ENCODE measurements at places on chromosomes 4 and X.

DNA sequence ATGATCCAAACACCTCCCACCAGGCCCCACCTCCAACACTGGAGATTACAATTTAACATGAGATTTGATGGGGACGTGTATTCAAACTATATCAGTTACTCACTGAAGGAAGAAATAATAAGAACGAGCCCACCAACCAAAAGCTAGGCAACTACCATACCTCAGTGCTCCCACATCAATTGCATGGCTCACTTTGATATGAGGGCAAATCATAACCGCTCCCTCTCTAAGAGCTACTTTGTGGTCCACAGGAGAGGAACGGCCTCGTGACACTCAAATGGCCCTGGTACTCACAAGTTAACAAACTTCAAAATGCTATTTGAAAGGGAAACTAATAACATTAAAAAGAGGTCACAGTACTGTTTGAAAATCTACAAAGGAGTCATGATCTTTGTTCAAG, 170.7 kb upstream of the SLC7A11 start:
- DNase-seq = no peak

GRCh38 chr4:159232465-159233106, 129.7 kb downstream of the RAPGEF2 start:
- no peak for DNase-seq

DNA sequence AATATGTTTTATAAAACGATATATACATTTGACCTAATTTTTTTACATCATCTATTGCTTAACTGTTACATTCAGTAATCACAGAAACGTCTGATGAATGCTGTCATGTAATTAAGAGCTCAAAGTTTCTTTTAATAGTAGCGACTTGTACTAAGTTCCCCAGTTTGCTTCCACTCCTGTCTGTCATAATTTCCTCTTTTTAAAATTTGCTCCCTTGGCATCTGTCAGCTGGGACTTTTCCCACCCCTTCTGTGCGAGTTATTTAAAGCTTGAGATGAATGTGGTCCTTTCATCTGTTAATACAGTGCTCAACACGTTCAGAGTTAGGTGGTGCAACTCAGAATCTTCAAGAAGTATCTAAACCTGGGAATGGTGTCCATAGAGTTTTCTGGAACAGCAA, 1.2 kb downstream of the RAP1GDS1 start:
- DNase-seq = peak; percentile 3

- no peak for DNase-seq
Measured at GRCh38 chrX:55522596-55523276, 33.1 kb upstream of the USP51 start.

GRCh38 chr4:26015906-26016305, 101.9 kb downstream of the SMIM20 start:
- no peak for DNase-seq

GRCh38 chr4:31575504-31575903, 855.3 kb downstream of the PCDH7 start:
- no peak for DNase-seq

DNA sequence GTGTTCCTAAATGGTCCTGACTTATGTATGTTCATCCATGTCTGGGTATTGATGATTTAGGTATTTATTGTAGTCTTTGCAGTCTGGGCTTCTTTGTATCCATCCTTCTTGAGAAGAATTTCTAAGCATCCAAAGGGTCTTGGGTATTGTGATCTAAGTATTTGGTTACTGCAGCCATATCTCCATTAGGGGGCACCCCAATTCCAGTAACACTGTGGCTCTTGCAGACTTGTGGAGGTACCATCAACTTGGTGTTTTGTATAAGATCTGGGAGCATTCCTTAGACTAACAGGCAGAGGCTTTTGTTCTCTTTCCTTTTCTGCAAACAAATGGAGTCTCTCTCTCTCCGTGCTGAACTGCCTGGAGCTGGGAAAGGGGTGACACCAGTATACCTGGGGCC, 113.7 kb upstream of the NEXMIF start:
- DNase-seq = peak; percentile 24

GRCh38 chr4:184434501-184435066, 39.8 kb downstream of the IRF2 start:
- DNase-seq = no peak

GRCh38 chrX:68193234-68193633, 240.1 kb downstream of the OPHN1 start:
- no peak for DNase-seq

GRCh38 chr4:78687818-78688217, 88.3 kb upstream of the BMP2K start:
- DNase-seq = no peak

- no peak for DNase-seq
Measured at GRCh38 chr4:15054541-15054940, 52.3 kb downstream of the CPEB2 start.

- DNase-seq = no peak
Measured at GRCh38 chr4:21385706-21386105, 562.9 kb downstream of the KCNIP4 start.

GRCh38 chr4:67087897-67088296, 457.4 kb downstream of the CENPC start:
- peak; percentile 4 for DNase-seq

GRCh38 chr4:78441756-78442155, 109.8 kb upstream of the ANXA3 start:
- DNase-seq = no peak

DNA sequence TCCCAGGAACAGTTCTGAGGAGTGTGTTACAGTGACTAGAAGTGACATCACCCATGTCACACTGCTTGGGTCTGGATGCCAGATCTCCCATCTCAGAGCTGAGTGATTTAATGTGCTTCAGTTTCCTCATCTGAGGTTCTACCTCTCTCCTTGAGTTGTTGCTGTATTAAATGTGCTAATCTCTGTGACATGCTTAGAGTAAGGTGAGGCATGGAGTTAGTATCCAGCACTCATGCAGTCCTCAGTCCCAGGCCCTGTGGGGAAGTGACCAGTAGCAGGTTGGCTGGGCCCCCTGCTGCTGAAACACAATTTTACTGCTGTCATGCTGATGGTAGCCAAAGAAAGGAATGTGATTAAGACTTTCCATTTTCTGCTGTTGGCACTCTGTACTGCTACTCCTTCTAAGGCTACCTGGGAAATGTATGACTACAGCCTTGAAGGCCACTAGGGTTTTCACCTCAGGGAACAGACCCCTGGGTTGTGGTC, 639.6 kb downstream of the MID1IP1 start:
- no peak for DNase-seq

DNA sequence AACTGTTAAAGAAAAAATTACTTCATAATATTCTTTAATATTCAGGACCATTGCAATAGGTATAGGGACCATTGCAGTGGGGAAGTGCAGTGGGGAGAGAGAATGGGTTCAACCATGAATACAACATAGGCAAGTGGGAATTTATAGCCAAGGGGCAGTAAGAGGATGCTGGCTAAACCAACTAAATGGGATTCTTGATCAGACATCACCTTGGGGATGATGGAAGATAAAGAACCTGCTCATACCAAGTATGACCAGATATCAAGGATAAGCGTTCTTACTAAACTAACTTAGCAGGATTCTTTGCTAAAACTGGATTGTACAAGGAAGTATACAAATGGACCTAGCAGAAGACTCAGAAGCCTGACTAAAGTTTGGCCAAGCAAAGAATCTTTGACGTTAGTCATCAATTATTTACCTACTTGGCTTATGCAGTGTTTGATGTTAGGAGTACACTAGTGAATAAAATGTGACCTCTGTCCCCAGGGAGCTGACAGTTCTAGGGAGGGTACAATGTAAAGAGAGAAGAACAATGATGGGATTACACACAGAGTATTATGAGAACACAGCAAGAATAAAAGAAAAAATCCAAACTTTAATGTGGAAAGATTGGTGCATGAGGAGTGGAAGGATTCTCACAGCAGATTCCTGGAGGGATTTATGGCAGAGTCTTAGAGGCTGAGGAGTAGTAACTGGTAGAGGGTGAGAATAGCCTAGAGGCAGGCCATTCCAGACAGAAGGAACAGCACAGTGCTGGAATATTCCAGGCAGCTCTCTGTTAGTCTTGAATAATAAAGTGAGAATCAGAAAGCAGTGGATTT, 54.7 kb upstream of the MYOZ2 start:
- DNase-seq = peak; percentile 58

GRCh38 chrX:41692162-41692749, 3.5 kb downstream of the GPR34 start:
- peak; percentile 89 for DNase-seq

DNA sequence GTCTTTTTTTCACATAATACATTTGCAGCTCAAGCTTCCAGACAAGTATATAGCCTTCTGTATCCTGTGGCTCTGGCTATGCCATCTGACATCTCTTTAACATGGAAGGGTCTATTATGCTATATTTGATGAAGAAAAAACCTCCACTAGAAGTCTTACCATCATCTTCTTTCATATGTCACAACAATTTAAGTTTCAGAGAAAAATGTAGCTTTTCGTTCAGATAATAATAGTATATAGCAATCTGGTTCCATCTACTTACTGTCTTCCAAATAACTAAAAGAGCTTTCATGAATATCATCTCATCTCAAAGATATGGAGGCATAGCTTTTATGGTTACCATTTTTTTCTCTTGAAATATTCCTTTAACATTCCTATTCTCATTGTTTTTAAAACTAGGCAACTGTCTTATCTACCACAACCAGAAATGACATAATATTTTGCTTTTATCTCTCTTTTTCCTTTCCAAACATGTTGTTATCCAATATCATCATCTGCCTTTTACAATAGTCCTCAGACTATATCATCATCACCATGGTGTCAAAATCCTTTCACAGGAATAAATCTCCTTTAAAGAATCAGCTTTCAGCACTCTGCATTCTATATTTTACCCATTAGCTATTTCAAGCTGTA, 1005.1 kb downstream of the PDHA2 start:
- no peak for DNase-seq

DNA sequence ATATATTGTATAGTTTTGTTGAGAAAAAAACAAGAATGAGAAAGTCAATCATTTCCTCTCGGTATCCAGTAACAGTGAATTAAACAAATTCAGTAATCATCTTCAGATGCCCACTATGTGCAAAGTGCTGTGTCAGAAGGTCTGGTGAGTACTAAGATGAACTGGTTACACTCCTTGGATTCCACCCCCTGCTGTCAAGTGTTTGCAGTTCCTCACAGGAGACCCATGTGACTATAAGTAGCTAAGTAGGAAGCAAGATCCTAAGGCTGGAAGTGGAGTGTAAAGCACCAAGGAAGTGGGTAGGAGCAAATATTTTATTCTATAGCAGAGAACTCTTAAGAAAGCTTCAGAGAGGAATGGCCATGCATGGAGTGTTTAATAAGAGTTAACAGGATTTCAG, 73.6 kb downstream of the SNX25 start:
- peak; percentile 24 for DNase-seq

- no peak for DNase-seq
Measured at GRCh38 chr4:99436976-99437722, 2.0 kb upstream of the ADH7 start.

DNA sequence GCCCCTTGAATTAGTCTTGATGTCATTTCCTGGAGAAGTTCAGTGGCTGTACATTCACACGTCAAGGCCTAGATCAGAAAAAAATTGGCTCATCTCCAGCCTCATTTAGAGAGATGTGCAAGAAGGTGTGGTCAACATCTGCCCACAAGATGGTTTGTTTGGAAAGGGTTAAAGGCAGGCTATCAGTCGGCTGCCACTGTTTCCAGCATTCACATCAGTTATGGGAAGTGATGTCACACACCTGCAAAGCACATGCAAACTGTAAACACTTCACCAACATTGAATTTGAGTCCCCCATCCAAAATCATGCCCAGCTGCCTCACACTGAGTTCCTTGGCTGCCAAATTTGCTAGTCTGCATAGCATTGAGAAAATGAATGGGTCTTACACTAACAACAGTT, 498.3 kb upstream of the INTU start:
- DNase-seq = no peak

DNA sequence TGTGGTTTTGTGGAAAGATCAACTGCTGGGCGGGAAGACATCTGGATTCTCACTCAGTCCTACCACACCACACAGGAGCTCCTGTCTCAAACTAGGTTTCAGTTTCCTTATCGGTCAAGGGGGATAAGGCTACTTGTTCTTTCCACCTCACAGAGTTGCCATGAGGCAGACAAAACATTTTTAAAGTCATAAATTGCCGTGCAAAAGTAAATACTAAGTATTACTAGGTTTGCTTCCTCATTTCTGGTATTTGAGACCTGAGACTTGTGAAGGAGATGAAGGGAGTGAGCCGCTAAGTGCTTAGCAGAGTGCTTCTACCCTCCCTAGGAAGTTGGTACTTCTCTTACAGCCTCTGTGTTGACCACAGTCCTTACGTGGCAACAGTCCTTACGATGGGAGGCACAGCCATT, 1.5 kb downstream of the LAP3 start:
- DNase-seq = peak; percentile 13
